Kidney capillary endothelial cell (primary cell): ENCODE measurements at places on chromosomes 13 and 19.
A peak's percentile ranks its signal among the peaks of the same experiment; 100 is the strongest.

GRCh38 chr13:20636079-20636478 lies 67.4 kb upstream of the IL17D start:
- DNase-seq = no peak

DNA sequence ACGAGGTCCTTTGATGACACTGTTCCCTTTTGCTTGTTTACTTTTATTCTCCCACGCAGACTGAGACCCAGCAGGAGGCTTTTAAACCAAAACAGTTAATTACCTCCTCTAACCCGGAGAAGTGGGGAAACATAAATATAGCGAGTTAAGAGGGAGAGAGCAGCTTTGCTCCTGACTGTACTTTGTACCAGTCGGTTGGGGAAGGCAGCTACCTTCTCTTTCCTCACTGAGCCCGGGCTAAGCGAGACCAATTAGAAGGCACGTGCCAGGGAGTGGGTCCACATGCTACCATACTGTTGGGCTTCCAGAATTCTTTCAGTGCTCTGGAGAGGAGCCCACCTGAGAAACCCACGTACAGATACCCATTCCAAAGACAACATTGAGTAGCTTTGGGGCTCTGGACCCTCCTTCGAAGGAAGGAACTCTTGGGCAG lies 124.2 kb downstream of the ZIC5 start:
- no peak for DNase-seq

- DNase-seq = no peak
Observed at GRCh38 chr13:94232161-94232950, 247.1 kb downstream of the DCT start.

DNA sequence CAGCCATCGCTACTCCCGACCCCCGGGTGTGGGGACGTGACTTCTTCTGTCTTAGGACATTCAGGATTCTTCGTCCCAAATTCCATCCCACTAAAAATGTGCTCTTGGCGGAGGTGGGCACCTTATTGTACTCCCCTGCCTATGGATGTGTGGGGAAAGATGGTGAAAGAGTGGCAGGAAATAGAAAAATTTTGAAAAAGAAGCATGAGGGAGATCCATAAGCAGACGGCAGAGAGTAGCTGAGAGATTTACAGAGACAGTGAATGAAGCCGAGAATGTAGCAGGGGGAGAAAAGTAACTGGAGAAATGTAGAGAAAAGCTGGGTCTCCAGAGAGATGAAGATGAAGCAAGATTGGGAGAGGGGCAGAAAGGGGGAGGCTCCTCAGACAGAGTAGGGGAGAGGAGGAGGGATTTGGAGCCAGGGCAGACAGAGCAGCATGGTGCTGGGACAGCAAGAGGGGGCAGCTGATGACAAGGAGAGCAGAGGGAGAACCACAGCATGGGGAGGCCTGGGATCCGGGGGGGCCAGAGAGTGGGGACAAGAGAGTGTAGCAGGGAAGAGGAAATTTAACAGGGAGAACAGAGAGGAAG lies 843 bp downstream of the ZNF610 start:
- no peak for DNase-seq

DNA sequence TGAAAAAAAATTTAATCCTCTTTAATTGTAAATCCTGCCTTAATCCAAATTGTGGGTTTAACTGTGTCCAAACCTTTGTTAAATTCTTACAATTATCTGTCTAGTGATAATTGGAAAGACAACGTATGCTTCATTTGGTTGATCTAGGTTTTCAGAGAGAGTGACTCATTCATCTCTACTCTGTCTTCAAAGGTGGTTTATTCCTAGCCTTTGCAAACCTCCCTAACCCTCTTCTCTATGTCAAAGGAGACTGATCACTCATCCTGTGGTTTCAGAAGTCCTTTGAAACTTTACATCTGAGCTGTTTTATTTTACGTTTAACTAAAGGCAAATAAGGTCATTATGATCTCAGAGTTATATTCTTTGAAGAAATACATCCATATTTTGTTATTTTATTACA lies 8.8 kb upstream of the OXGR1 start:
- DNase-seq = no peak

DNA sequence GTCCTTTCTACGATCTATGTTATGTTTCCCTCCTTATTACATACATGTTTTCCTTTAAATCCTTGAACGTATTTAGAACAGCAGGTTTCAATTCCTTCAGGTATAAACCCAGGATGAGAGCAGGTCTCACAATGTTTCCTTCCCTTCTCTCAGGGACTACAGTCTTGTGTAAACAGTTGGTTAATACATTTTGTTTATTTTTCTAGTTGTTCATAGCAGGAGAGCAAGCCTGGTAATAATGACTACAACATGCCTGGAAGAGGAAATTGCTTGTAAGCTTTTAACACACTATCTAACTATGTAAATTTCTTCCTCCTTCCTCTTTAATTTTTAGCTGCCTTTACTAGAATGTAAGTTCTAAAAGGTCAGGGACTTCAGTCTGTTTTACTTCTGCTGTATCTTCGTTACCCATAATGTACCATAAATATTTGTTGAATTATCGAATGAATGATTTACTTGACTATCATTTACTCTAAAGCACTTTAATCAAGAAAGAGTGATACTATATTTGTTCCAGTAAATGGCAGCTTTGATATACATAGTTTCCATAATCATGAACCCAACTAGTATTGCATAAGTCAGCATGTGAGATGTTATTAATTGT lies 28.9 kb upstream of the TNFRSF19 start:
- DNase-seq = no peak

GRCh38 chr13:27338816-27339215 lies 68.2 kb downstream of the RASL11A start:
- no peak for DNase-seq

DNA sequence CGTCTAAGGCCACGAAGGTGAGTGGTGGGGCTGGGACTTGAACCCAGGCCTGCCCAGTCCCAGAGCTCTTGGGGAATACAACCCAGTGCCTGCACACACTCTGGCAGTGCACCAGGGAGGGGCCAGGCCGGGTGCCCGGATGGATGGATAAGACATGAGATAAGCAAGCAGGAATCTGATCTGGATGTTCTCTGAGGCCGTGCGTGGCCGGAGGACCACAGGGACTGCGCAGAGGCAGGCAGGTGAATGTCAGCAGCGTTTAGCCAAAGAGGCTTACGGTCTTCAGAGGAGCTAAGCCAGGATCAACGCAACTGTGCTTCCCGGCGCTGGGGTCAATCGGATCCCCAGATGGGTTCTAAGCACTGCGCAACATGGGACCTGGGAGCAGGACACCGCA lies 1.5 kb downstream of the ZNF787 start:
- DNase-seq = no peak

GRCh38 chr13:40194224-40194806 lies 472.1 kb downstream of the FOXO1 start:
- peak; percentile 100 for DNase-seq

- DNase-seq = no peak
Observed at GRCh38 chr13:50593207-50593606, 250.3 kb downstream of the DLEU7 start.

DNA sequence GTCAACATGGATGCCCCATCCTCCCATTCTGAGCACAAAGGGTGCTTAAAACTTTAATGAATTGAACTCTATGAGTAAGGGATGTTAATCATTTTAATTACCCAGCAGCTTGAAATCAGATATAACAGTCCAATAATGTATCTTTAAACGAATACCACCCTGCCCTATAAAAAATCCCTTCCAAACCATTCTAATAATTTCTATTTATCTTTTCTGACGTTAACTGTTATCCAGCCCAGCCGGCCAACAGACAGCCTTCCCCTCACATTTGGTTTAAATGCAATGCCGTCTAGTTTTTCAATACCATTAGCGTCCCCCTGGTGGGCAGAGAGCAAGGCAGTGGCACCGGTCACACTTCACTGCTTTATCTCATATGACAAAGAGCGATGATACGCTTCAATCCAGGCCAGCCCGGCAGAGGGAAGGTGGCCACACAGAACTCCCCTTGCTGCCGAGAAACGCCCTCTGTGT lies 402.2 kb upstream of the ZNF507 start:
- DNase-seq = no peak

DNA sequence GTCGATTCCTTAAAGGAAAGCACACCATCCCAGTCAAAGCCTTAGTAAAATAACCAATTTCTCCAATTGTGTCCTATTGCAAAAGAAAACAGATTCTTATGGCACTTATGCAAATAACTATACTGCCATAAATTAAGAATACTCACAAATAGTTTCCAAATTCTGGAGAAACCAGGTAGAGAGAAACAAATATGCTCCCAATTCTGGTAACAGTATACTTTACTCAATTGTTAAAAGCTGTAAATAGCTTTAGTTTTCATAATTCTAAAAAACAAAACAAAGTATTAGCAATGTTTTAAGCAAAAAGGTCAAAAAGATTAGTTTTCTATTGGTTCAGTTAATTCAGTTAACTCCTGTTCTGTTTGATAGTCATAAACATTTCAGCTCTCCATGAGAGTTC lies 18.2 kb upstream of the UBAC2 start:
- DNase-seq = no peak

DNA sequence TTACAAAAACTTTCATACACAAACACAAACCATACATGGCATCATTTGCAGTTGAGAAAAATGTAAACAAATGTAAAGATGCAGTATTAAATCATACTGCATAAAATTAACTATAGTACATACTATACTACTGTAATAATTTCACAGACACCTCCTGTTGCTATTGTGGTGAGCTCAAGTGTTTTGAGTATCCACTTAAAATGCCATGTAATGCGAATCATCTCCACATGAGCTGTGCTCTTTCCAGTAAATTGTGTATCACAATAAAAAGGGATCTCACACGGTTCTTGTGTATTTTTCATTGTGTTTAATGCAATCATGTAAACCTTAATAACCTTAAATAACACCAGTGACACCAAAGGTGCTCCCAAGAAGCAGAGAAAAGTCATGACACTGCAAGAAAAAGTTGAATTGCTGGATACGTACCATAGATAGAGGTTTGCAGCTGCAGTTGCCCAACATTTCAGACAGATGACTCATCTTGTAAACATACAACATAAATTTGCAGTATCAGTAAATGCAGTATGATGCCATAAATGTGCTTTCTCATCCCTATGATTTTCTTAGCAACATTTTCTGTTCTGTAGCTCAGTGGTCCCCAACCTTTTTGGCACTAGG lies 166.6 kb downstream of the RAP2A start:
- DNase-seq = peak; percentile 39

DNA sequence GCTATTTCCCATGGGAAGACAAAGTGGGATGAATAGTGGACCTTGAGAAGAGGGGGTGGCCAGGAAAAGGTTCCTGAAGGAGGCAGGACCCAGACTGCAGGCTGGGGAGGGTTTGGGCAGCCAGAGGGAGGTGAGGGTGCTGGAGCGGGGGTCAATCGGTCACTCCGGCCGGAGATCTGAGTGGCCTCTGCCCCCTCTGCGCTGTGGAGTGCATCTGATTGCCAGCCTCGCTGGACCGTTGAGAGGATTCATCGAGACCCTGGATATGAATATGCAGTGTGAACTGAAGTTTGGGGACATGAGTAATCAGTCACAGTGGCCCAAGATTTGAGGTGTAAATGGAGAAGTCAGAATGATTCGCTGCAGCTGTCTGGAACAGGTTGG lies 5.5 kb upstream of the ZNF580 start:
- DNase-seq = no peak

- DNase-seq = no peak
Observed at GRCh38 chr19:41991025-41991424, 3.0 kb downstream of the ATP1A3 start.

DNA sequence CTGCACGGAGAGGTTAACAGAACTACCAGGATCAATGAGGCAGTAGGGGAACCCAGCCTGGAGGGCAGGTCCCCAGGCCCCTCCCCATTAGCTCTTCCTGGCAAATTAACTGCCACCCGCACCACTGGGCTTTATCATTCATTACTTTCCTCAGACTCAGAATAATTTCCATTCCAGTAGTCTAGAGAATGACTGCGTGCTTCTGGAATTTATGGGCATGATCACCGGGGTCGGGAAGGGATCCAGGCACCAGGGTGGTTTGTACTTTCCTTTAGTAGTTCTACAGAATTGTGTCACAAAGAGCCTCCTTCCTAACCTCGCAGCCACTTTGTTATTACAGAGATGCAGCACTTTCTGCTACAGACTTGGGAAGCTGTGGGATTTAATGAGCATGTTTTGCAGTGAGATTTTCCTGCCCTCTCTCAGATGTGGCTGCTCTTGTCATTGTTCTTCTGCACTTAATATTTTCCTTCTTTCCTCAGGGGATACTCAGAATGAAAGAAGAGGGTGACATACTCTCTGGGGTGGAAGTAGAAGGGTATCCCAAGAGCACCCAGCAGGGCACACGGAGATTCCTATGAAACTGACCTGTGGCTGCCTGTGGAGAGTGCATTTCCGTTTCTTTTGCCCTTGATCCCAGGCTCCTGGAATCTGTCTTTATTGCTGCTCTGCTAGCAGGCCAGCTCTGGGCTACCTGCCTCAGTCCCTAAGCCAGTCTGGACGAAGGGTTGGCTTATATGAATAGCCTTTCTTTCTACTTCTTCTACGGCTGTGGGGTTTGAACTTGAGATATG lies 285.0 kb upstream of the SLC10A2 start:
- DNase-seq = no peak

DNA sequence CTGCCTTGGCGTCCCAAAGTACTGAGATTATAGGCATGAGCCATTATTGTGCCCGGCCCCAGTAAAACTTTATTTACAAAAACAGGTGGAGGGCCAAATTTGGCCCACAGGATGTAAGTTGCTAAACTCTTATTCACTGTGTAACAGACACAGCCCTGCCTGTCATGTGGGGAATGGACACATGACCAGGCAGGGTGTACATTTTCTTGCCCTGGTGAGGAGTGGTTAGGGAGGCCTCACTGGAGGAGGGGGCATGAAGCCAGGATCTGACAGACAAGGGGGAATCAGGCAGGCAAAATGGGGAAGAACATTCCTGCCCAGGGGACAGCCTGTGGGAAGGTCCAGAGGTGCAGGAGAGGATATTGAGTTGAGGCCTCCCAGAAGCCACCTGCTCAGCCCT lies 7.4 kb upstream of the PGLS start:
- no peak for DNase-seq

DNA sequence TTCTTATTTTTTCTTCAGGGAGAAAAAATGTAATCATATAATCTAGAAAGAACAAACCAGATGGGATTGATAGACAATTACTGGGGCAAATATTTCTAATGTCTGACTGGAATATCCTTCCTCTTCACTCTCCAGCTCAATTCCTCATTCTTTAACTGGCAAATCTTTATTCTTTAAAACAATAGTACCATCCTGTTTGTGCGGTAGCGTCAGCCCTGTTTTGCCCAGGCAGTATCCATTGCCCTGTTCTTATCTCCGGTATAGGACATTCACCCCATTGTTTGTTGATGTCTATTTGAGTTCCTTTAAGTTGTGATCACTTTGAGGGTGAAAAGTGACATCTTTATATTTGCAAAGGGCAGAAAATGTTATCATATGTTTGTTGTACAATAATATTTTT lies 185.4 kb downstream of the POSTN start:
- peak; percentile 1 for DNase-seq
